CD4-positive, alpha-beta T cell treated with Interleukin-15 for 1 hour (primary cell): ENCODE measurements at places on chromosomes 7 and 10.

GRCh38 chr7:4406288-4407058, 275.6 kb upstream of the FOXK1 start:
- no peak for DNase-seq

DNA sequence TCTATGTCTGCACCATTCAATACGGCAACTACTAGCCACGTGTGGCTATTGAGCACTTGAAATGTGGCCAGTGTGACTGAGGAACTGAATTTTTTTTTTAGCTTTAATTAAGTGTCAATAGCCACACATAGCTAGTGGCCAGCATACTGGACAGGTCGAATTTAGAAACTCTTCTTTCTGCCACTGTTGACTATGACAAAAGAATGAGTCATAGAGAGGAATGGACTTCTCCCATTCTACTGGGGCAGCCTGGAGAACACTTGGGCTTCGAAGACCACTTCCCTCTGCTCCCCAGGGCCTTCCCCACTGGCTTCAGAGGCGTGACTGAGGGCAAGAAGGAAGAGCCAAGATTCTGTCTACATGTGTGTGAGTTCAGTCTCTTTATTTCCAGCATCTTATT, 137.5 kb downstream of the SNX10 start:
- no peak for DNase-seq

GRCh38 chr10:116669080-116669479, 48.3 kb downstream of the PNLIPRP2 start:
- no peak for DNase-seq

GRCh38 chr7:70456719-70457118, 675.2 kb upstream of the GALNT17 start:
- no peak for DNase-seq

- no peak for DNase-seq
These were observed 152.6 kb upstream of the KLF14 start for GRCh38 chr7:130886438-130887135.

DNA sequence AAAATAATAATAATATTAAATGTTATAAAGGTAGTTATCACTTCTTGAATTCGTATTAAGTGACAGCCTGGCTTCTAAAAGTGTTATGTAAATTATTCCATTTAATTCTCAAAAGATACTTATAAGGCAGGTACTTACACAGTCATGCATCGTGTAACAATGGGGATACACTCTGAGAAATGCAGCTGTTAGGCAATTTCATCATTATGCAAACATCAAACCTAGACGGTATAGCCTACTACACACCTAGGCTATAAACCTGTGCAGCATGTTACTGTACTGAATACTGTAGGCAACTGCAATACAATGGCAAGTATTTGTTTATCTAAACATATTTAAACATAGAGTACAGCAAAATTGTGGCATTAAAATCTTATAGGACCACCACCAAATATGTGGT, 1.5 kb downstream of the IFIT1 start:
- DNase-seq: no peak

- DNase-seq: no peak
These were observed 104.4 kb upstream of the ZMIZ1 start for GRCh38 chr10:78964274-78964951.

- no peak for DNase-seq
These were observed 12.0 kb upstream of the AKR1B1 start for GRCh38 chr7:134470864-134471263.

DNA sequence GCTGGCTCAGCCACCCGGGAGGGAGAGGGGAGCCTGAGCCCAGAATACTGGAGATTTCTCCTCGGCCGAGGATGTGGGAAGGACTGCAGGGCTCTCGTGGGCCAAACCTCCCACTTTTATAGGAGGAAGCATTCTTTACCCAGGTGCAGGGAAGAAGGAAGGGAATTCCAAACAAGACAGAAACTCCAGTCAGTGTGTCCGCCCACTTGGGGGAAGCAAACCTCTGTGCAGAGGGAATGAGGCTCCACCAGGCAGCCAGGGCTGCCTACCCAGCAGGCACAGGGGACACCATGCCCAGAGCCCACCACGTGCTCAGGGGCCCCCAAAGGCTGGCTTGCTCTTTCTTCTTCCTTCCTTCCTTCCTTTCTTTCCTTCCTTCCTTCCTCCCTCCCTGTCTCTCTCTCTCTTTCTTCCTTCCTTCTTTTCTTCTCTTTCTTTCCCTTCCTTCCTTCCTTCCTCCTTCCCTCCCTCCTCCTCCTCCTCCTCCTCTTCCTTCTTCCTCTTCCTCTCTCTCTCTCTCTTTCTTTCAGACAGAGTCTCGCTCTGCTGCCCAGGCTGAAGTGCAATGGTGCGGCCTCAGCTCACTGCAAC, 15.4 kb upstream of the FZD9 start:
- no peak for DNase-seq

GRCh38 chr10:71259815-71260501, 47.6 kb downstream of the UNC5B start:
- DNase-seq: no peak

DNA sequence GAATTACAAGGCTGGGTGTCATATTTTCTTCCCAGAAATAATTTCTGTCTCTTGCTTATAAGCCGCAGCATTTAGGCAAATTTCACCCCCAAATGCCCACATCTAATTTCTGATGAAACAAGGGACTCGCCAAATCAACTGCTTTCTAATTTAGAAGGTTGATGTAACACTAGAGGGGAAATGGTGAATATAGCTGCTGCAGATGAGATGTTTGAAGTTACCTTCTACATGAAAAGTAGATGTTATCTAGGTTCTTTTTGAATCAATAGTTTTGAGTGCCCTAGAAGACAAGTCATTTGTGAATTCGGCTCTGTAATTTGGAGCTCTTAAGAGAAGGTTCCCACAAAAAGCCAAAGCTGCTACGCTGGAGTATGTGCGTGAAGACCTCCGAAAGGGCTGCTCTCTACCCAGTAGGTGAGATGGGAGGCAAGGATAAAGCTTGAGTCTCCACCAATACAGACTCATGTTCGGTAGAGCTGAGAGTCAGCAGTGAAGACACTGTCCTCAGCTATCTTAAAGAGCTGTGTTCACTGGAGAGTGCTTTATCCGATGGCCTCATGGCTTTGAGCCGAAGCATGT, 99.5 kb downstream of the FANK1 start:
- DNase-seq: no peak

DNA sequence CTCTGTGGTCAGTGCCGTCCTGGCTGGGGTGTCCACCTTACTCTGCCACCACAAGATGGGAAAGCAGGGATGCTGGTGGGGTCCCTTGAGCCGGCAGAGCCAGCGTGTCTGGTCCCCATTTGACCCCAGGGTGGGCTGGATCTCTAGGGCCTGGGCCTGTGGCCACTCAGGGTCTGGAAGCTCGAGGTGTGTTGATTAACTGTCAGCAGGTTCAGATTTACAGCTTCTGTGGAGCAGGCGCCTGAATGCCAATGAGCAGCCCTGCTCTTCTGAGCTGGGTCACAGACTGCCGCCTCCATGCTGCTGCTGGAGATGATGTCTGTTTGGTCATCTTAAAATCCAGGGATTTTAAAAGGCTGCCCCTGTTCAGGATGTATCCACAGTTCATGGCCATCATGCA, 11.3 kb upstream of the DPYSL4 start:
- no peak for DNase-seq

GRCh38 chr10:88107296-88108097, 244.1 kb downstream of the PTEN start:
- no peak for DNase-seq

DNA sequence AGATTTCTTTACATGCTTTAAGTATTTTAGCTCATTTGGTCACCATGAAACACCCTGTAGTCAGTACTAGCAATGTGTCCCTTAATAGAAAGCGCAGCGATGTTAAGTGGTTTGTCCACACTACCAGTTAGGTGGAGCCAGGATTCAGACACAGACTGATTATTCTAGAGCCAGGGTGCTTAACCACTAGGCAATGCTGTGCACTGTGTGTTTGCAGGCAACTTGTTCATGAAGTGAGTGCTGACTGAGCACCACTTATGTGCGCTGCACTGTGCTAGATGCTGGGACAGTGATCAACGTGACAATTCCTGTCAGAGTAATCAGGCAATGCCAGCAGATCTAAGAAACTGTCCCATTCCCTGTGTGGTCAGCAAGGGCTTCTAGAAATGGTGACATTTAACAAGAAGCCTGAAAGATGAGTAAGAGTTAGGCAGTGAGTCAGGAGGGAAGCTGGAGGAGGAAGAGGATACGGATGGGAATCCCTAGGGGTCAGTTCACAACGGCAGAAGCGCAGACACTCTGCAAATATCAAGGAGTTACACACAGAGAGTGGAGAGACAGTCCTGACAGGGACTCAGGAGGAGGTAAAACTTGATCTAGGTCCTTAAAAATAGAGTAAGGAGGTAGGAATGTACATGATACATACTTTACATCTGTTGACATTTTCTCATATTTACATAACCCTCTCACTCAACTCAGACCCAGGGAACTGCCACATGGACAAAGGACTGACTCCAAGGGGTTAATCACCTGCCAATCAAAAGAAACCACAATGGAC, 69.7 kb upstream of the EGR2 start:
- DNase-seq: no peak

DNA sequence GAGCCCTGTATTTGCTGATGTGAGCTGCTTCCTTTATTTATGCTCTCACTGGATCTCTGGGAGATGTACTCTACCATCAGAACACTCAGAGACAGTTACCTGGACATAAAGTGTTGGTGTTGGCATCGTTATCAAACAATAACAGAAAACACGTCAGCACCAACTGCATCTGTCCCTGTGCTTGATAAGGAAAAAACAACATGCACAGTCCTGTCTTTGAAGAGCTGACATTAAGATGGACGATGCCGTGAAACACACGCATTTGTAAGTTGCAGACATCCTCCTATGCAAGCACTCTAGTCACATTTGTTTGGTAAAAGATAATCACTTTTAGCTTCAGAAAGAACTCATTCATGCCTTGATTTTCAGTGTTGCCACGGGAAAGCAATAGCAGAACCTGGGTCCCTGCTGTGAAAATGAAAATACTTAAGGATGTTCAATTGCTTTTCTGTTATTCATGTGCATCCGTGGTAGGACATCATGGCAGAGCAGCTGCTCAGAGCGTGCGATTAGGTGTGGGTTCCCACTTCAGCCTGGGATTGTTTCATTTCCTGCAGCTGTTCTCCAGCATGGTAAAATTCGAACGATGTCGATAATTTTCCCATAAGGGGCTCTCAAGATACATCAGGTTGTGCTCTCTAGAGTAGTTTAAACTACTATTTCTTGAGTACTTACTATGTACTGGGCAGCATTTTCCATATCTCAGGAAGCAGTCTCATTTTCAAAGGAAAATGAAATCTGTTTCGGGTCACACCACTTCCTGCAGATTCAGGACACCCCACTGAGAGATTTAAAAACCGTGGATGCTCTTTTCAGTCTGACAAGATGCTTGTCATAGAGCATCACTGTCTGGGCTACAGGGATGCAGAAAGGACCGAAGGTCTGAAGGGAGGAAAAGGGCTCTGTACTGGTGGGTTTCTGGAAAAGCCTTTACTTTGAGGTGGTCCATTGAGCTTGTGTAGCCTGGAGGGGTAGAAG, 248.7 kb downstream of the CAMK1D start:
- no peak for DNase-seq

- no peak for DNase-seq
These were observed 2.5 kb downstream of the FZD1 start for GRCh38 chr7:91266689-91267090.

GRCh38 chr7:152462995-152463708, 27.3 kb upstream of the KMT2C start:
- DNase-seq: no peak

DNA sequence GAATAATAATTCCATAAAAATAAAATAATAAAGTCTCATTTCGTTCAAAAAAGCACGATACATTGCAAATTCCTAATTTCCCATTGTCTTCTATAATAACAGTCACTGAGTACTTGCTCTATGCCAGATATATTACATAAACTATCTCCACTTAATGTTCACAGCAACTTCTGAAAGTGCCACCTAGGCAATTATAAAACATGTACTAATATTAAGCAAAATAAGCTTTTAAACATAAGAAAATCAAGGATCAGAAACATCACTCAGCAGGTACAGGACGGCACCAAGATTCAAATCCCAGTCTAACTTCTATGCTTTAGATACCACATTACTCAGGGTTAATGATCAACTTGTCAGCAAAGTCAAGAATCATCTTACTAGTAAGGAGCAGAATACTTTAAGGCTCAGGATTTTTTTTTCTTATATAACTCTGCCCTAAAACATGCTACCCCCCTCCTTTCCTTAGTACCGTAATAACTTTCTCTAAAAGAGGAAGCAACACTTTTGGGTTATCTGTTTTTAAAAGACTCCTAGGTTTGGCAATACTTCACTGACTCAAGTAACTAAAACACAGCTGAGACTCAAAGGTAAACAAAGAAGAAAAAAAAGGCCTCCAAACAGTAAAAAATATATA, 51.3 kb downstream of the USP6NL start:
- DNase-seq: no peak

DNA sequence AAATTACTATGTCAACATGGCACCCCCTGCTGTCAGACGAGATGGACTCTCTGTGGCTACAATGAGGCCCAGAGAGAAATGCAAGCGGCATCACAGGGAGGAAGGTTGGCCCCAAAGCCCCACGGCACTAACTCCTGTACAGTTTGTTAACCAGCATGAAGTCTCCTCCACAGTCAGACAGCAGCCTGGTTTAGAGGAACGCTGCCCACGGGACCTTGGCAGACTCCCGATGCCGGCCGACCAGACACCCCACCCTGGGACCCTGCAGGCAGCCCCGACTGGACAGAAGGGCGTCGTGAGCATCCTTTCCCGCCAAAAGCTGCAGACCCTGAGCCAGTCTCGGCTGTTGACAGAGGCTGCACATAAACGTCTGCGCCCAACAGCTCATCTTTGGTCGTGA, 158.8 kb downstream of the DIP2C start:
- DNase-seq: no peak

DNA sequence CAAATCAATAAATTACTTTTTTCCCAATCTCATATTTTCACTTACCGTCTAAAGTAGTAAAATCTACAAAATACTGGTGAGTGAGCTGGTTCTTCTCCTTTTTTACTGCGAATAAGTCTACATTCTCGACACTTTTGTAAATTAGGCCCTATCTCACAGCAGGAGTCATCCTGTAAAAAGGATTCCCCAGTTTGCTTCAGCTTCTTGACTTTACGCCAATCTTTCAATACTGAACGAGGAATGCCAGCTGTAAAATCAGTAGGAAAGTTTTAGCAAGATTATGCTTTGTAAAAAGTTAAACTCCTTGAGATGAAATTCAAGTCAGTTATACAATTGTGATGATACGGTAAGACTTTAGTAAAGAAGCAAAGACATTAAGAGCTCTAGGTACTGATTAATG, 67.3 kb downstream of the NRBF2 start:
- no peak for DNase-seq

DNA sequence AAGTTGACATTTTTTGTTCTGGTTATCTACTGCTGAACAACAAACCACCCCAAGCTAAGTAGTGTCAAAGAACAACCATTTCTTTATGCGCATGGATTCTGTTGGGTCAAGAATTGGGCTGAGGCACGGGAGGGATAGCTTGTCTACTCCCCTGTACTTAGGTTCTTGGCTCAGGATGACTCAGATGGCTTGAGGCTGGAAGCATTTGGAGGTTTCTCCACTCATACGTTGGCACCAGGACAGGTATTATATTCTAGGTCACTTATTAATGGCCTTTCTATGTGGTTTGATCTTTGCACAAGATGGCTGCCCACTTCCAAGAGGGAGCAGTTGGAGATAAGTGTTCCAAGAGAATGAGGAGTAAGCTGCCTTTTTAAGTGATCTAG, 11.8 kb upstream of the TFAM start:
- no peak for DNase-seq
